ENCODE measurements at places on chromosomes 7 and 10.

DNA sequence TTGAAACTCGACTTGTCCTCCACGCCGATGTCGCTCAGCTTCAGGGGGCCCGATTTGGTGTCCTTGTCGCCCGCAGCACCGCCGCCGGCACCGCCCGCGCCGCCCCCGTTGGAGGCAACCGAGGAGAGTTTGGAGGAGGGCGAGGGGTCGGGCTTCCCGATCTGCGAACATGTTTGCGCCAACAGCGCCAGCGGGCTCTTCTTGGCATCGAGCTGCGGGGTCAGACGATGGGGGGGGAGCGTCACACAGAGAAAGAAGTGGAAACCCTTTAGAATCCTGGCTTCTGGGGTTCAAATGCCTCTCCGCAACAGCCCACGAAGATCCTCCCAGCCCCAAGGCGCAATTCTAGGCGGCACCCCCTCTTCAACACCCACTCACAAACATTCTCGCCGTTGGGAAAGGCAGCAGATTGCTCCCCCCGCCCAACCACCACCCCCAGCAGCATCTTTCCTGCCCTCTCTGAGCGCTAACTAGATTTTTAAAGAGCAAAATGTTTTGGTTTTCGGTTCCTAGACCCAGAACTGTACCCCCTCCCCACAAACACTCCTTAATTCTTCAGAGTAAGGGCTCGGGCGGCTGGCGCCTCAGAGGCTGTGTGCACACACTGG, 1.3 kb downstream of the ZNF503 start:
- DNase-seq, result no peak

DNA sequence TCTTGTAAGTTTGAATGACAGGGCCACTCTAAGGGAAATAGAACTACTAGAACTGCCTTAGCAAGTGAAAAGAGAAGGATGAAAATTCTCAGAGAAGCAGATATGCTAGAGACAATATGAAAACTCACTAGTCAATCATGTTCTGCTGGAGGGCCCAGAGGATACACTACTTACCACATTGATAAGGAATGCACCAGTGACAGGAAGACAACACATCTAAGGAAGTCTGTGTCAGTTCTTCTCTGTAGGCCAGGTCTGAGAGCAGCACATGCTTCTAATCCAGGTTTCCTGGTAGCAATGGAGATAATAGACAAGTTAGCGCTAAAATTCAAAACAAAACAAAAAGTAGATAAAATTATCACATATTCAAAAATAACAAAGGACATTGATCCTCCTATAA, 235.2 kb upstream of the AKR1E2 start:
- no peak for DNase-seq

DNA sequence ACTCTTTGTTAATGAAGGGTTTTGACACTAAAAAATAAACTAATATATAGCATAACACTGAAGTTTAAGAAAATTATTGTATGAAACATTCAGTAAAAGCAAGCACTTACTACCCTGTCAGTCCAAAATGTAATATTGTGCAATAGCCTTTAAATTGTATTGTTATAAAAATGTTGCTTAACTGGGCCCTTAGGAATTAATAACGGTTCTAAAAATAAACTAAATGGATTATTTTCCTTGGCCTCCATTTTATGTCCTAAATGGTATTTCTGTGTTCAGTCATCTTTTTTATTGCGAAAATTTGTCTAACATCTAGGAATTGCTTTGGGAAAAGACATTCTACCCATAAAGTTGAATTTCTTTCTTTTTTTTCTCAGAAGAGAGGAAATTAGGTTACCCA, 49.0 kb upstream of the ABI1 start:
- no peak for DNase-seq

DNA sequence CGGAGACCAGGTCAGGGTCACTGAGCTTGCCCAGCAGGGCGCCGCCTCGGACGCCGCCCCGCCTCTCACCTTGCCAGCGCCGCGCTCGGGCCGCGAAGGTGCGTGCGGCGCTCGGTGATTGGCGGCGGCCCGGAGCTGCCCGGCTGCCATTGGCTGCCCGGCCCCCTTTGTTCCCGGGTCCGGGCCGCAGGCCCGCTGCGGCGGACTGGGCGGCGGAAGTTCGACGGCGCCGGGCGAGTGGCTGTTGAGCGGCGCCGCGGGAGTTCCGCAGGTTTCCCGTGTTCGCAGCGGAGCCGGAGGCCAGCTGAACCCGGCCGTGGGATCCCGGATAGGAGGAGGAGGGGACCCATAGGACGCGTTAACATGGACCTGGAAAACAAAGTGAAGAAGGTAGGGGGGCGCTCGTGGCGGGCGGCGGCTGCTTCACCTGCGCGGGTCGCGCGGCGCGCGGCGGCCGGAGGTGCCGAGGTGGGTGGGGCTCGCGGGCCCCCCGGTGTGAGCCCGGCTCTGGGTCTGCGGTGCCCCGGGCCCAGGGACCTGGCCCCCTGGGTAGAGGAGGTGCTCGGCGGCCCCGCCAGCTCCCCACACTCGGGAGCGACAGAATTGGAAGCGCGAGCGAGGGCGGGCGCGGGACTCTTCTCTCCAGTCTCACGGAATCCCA, at the start of gene TES:
Gene TES, plus strand, starts transcription at position 195 of the 661 bp plus-strand sequence. Its CDS starts 169 bp downstream, at position 364.
- peak; percentile 70 for DNase-seq

DNA sequence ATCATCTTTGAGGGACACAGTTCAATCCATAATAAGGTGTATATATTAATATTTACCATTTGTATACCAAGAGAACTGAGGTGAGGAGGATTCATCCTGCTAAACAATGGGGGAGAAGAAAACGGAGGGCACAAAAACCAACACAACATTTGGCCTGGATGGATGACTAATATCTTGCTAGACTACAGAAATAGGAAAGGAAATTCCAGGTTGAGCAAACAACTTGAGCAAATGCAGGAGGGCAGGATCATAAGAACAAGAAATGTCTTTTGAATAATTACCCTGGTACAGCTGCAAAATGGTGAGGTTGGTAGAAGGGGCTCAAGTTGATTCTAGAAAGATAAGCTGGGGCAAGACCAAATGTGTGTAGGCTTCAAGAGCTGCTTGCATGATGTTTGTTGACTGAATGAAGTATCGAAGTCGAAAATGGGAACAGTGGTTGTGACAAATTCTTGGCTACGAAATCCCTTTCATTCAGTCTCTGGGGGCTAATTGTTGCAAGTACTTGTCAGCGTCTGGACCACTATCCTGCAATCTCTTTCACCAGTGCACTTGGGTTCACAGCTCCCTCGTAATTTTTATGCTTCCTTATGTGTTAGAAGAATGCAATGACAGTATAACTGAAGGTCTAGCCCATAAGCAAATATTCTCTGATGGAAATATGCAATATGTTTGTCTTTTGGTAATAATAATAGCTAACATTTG, 176.2 kb downstream of the PTEN start:
- no peak for DNase-seq

DNA sequence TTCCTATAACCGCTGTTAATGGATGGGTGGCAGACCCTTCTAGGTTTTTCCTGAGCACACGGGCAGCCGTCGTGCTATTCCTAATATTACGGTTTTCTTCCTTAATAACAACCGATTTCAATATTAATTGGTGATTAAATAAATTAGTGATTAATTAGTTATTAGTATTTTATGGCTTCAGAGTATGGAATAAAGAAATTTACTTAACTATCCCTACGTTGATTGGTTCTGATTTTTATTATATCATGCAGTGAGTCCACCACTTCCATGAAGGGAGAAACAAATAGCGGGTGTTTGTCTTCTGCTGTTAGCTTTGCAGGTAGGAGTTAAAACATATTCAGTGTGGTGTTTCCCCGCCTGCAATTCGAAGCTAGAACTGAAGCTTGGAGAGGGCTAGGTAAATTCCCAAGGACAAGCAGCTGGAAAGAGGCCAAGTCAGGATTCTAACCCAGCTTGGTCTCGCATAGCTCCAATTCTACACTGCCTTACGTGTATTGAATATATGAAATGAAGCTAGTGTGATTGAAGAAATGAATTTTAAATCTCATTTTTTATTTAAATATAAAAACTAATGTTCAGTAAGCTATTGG, 928 bp upstream of the CSTF2T start:
- DNase-seq, result peak; percentile 22
